NB4 (cell line): ENCODE measurements at places on chromosomes 3 and 15.
A peak's percentile ranks its signal among the peaks of the same experiment; 100 is the strongest.

- no peak for DNase-seq
Measured at GRCh38 chr3:97125902-97126499, 311.6 kb downstream of the EPHA6 start.

DNA sequence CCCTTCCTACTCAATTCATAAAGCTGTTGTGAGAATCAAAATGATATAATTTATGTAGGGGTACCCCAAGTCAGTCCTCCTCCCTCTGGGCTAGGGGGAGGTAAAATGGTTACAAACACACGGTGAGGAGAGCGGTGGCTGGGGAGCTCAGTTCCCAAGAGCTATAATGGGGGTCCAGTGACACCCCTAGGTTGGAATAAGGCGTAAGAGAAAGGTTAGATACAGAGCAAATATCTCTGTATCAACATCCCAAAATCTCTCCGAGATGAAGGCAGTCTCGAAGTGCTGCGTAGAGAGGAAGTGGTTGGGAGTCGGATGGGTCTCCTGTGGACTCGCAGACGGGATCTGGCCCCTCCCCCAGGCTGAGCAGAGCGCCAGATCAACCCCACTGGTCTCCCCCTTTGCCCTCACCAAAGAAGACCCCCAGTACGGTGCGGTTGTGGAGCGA lies 1.8 kb downstream of the DUOX2 start:
- no peak for DNase-seq

GRCh38 chr15:28005004-28005527 lies 94.0 kb downstream of the OCA2 start:
- no peak for DNase-seq

GRCh38 chr15:58448906-58449305 lies 17.1 kb downstream of the LIPC start:
- no peak for DNase-seq

GRCh38 chr15:81653259-81653658 lies 279.2 kb upstream of the TMC3 start:
- no peak for DNase-seq

DNA sequence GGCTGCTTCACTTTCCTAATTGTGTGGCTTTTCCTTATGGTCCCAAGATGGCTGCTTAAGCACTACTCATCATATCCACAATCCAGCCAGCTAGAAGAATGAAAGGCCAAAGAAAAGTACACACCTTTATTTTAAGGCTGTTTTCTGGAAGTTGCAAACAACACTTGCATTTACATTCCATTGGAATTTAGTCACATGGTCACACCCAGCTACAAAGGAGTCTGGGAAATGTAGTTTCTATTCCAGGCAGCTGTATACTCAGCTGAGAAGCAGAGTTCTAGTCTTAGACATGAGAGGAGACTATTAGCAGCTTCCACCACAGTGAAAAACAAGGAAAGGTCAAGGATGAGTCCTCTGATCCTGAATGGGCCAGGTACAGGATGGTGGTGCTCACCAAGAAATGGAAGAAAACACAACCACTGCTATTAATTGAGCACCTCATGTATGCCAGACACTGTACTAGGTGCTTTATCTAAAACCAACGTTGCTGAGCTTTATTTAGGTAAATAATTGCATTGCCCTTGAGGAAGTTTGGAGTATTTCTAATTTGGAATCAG lies 28.0 kb upstream of the ATG7 start:
- no peak for DNase-seq

- DNase-seq = peak; percentile 81
Measured at GRCh38 chr3:43180027-43180426, 74.1 kb upstream of the POMGNT2 start.

- DNase-seq = no peak
Measured at GRCh38 chr15:67924359-67924974, 84.6 kb upstream of the RNU6-1 start.
